ENCODE measurements at places on chromosomes 7 and 10.

DNA sequence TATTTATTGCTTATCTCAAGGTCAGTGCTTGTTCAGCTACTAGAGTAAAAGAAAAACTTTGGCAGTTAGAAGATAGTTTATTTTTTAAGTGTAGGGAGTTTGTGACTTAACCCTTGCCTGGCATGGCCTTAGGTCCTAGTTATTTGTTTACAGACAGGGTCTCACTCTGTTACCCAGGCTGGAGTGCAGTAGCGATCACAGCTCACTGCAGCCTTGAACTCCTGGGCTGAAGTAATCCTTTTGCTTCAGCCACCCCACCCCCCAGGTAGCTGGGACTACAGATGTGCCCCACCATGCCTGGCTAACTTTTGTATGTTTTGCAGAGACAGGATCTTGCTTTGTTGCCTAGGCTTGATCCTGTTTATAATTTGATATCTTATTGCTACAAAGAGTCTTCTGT, 4.2 kb downstream of the ANLN start:
- DNase-seq = no peak

DNA sequence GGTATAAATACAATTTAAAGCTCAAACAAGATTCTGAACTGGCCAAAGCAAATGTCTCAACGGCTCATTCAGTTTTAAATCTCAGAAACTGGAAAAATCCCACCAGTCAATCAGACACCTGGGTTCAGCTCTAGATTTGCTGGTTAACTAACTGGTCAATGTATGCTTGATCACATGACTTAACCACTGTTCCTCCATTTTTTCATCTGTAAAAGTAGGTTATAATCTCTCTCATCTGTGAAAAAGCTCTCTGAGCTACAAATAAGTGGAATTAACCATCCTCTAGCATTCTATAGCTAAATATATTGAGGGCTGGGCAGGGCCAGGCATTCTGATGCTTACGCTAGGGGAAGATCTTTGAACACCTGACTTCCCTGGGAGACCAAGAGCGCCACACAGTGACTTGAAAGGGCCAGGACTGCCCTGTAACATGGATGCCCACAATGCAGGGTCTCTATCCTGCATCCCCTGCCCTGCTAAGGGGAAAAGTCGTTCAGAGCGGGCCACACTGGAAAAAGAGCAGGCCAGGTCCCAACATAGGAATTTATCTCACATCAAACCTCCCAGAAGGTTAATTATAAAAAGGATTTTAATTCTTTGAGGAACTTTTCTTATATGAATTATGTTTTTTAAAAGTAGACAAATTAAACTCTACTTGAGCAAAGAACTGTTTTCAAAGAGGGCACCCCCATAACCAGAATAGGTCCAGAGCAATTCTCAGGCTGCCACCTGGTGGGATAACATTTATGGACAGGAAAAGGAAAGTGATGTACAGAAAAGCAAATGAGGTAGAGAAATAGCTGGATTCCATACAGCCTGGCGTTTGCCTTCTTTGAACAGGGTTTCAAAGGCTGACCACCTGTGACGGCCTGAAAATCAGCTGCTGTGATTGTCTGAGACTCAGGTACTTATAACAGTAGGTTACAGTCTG, 1.8 kb downstream of the RP9 start:
- peak; percentile 6 for DNase-seq

DNA sequence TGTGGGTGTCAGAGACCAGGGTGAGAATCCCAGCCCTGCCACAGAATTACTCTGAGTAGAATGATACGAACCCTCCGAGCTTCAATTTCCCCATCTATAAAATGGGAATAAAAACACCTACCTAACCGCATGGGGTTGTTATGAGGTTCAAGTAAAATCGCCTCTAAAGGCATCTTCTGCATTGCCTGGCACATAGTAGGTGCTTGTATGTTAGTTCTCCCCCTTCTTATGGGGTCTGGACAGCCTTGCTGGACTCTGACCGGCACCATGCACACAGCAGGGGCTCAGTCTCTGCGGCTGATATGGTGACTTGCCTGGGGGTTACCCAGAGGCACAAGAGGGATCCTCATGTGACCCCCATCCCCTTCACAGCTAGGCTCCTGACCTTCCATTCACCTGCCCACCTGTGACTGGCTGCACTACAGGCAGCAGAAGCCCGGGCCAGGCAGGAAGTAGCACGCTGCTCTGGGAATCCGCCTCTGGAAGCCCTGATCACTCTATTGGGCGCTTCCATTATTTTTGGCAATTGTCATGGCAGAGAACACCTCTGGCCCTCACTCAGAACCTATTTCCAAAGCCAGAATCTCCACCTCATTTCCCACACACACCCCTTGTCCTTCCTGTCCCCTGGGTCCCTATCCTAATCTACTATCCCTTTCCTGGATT, 6.0 kb downstream of the SH3PXD2A start:
- DNase-seq = no peak

GRCh38 chr7:1447112-1447511, 12.2 kb downstream of the MICALL2 start:
- no peak for DNase-seq

GRCh38 chr10:34585422-34586112, 229.5 kb downstream of the PARD3 start:
- no peak for DNase-seq

- no peak for DNase-seq
Observed at GRCh38 chr7:1455241-1455939, 3.9 kb downstream of the MICALL2 start.

- DNase-seq = no peak
Observed at GRCh38 chr10:130416334-130417150, 280.4 kb downstream of the GLRX3 start.

- DNase-seq = no peak
Observed at GRCh38 chr7:117279931-117280557, 42.8 kb downstream of the WNT2 start.

- DNase-seq = peak; percentile 8
Observed at GRCh38 chr7:55366461-55367070, 1.4 kb downstream of the LANCL2 start.

DNA sequence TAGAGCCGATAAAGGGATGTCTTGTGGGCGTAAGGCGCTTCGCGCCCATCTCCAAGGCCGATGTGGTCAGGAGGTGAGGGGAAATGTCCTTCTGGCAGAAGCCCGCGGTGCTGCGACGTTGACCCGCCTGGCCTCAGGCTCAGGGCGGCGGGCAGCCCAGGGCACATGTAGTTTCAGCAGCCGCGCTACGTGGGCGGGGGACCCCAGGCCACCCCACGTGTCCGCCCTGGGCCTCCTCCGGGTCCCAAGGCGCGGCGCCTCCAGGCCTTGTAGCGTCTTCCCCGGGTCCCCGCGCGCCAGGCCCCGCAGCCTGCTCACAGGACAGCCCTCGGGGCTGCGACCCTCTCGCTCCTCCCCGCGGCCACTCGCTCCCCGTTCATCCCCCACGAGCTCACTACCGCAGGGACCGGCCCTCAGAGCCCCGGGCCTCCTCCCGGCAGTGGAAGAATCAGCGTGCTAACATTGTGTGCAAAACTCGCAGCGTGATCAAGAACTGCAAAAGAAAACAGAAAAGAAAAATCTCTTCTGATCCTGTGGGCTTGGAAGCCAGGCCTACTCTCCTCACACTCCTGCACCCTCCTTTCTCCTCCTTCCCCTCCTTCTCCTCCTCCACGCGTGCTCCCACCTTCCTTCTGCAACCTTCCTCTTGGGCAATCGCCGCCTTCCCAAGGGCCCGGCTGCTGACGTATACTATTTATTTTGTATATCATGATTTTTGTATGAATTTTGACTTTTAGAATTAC, 4.4 kb upstream of the TBX20 start:
- no peak for DNase-seq

DNA sequence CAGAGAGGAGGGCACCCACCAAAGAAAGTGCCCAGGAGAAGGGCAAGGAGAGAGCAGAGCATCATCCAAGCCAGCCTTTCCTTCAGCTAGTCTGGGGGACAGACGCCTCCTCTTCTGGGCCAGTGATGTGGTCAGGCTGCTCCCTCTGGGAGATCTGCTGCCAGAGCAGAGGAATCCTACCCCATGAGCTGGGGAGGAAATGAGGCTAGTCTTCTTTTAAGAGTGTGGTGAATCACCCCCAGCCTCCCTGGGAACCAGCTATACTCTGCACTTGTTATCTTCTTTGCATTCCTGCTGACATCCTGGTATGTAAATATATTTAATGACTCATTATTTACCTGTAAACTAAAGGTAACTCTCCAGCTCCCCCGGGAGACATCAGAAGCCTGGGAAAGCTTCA, 41.6 kb upstream of the EPHB6 start:
- DNase-seq = no peak

DNA sequence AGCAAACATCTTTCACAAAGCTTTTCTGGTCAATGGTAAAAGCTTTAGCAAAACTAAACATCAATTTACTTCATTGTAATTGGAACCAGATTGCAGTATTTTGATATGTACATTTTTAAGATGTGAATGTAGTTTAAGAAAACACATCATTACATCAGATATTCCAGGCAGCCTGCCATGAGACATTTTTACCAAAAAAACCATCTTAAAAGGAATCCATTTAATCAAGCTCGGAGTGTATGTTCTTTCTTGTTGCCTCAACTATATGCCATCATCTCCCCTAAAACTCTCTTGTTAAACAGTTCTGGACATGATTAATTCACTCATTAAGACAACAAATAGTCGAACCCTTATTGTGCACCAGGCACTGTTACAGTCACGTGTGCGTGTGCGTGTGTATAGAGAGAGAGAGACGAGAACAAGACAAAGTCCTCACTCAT, 97.5 kb downstream of the UBE2H start:
- DNase-seq = no peak

DNA sequence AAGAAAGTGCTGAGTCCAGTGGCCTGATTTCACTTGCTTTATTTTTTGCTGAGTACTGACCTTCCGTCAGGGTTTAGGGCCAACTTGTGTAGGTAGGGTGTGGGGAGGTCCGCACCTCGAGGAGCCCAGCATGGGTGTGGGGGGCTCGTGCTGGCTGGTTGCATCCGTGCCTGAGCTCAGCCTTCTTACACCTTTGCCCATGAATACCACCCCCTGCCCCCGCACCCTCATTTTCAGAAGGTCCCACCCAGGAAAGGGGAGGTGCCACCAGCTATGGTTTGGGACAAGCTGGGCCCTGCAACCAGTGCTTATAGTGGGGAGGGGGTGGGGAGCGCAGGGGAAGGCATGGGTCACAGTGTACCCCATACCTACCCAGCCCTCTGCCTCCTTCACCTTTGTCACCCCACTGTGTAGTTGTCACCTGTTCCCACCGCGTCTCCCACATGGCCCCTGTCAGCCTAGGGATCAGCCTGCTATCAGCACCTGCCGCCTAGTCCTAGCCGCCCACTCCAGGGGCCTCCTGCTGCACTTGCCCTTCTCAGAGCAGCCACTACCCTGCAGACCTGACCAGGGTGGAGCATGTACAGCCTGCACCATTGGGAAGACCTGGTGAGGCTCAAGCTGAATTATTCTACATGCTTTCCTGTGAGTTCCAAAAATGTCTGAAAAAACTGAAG, 146.2 kb upstream of the RET start:
- DNase-seq = no peak

DNA sequence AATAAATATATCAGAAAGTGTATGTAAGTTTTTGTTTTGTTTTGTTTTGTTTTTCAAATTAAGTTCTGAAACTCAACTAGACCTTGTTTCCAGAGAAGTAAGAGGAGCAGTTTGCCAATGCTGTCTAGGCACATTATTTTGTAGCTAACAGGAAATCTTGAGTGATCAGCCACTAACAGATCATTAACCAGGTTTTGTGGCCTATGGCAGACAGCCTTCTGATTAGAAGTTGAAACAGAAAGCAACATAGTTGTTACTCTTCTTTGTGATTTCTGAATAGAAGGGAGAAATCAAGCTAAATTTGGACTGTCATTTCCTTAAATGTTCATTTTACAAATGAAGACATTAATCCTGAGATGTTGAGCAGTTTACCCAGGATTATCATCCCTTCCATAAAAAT, 142.6 kb downstream of the PLXDC2 start:
- DNase-seq = no peak

- DNase-seq = no peak
Observed at GRCh38 chr10:4345877-4346646, 479.9 kb upstream of the AKR1E2 start.

GRCh38 chr10:72626444-72626754, 520 bp upstream of the MICU1 start:
- no peak for DNase-seq

Data from activated naive CD4-positive, alpha-beta T cell (primary cell).